ENCODE measurements at places on chromosomes 4 and X.

DNA sequence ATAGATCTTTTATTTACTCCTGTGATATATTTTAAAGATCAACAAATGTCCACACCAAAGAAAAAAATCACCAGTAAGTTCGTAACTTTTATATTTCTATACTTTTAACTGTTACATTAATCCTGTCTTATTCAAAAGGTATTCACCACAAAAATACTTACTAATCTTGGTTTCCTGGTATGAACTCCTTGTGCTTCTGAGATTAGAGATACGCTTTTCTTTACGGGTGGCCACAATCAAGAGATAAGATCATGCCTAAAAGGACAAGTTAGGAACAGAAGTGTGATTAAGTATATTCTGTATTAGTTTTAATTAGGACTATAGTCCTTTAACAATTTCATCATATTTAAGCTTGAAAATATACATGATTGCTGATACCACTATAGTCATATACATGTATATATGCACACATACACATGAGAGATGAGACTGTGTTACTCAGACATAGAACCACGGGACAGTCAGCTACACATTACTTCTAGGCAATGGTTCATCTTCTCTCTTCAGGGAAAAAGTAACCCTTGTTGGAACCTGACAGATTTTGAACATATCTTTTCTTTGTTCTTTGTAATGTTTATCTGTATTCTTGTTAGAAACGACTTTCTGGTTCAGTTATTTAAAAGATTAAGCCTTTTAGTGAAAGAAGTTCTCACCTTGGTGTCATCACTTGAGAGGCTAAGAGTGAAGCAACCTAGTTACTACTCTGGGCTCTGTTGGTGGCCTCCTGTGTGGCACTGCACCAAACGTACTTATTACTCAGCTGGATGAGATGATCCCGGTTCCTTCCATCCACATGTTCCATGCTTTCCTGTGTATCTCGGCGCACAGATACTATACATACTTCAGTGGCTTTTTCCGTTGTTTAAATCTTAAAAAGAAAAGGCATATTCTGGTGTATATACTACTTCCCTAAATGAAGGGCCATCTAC lies 146.1 kb downstream of the CBR4 start:
- DNase-seq, result no peak

DNA sequence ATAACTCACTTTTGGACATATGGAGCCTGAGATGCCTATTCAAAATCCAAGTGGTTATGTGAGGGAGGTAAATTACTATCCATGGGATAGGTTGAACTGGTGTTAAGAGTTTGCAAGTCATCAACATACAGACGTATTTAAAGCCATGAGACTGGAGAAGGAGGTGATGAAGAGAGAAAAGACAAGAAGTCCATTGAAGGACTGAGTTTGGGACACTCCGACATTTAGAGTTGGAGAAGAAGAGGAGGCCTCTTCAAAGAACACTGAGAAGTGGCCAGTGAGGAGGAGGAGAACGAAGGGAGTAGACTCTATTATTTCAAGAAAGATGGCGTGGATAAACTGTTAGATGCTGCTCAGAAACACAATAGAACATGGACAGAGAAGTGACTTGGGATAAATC lies at the start of gene CNGA2:
TSS of gene CNGA2 (plus strand) at position 301 of the 400 bp plus-strand sequence. CDS start 3,738 bp downstream, outside the sequence.
- no peak for DNase-seq

GRCh38 chr4:56345458-56345857 lies 41.8 kb downstream of the AASDH start:
- no peak for DNase-seq

GRCh38 chr4:123398066-123398852 lies 1.7 kb downstream of the SPRY1 start:
- DNase-seq, result peak; percentile 73

DNA sequence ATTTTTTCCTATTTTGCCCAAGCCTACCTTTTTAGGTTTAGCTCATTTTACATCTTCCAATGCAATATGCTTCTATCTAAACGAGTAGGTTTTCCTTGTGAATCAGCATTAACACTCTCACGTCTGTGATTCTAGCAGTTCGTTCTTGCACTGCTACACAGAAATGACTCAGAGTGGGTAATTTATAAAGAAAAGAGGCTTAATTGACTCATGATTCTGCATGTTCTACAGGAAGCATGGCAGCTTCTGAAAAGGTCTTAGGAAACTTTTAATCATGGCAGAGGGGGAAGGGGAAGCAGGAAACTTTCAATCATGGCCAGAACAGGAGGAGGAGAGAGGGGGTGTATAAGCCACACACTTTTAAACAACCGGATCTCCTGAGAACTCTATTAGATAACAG lies 44.9 kb downstream of the SPANXN1 start:
- no peak for DNase-seq

- no peak for DNase-seq
Measured at GRCh38 chr4:80852061-80852460, 178.4 kb upstream of the BMP3 start.

GRCh38 chr4:37951461-37952352 lies 8.5 kb upstream of the PTTG2 start:
- DNase-seq, result peak; percentile 5

GRCh38 chr4:183591301-183591700 lies 67.7 kb downstream of the RWDD4 start:
- no peak for DNase-seq

DNA sequence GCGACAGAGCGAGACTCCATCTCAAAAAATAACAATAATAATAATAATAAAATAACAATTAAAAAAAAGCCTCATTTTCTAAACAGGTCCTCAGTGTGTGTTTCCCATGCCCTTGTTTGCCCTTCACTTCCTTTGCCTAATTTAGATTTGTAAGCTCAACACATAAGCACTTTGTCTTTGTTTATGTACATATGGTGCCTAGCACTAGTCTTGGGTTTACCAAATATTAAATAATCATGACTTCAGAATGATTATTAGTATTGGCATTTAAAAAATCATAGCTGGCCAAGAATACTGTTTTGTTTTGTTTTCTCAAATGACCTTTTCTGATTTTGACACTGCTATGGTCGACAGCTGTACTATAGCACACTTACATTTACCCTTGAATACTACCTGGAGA lies 6.4 kb upstream of the RAPGEF2 start:
- no peak for DNase-seq

GRCh38 chr4:4462970-4463369 lies 76.1 kb downstream of the NSG1 start:
- no peak for DNase-seq

- no peak for DNase-seq
Measured at GRCh38 chr4:175263537-175263936, 345.4 kb downstream of the ADAM29 start.

- no peak for DNase-seq
Measured at GRCh38 chrX:68193234-68193633, 240.1 kb downstream of the OPHN1 start.

DNA sequence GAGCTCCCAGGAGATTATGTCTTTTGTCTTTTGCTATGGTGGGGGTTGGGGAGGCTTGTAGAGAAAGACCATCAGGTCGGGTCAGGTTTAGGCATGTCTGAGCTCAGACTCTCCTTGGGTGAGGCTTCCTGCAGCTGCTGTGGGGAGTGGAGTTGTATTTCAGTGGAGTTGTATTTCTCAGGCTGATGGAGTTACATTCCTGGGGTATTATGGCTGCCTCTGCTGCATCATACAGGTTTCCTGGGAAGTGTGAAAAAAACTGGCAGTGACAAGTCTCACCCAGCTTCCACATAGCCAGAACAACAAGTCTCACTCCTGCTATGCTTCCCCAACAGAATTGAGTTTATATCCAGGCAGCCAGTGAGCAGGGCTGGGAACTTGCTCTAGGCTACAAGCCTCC lies 119.3 kb downstream of the VSIG4 start:
- no peak for DNase-seq

DNA sequence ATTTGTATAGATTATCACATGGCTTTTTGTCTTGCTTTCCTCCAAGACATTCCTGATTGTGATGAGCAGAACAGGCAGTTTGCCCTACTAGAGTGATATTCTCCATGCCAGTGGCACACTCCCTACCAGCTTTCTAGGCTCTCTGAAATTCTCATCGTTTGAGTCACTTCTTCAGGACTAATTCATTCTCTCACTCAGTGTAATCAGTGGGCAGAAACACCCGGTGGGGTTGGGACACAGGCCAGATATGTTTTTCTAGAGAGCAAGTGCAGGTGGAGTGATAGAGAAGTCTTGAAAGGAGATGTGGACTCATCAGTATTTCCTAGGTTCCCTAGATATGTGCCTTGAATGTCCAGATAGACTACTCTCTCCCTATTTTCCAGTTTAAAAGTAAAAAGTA lies 13.1 kb downstream of the RAB33A start:
- no peak for DNase-seq

- DNase-seq, result peak; percentile 17
Measured at GRCh38 chrX:38627683-38628082, 66.3 kb downstream of the TSPAN7 start.

DNA sequence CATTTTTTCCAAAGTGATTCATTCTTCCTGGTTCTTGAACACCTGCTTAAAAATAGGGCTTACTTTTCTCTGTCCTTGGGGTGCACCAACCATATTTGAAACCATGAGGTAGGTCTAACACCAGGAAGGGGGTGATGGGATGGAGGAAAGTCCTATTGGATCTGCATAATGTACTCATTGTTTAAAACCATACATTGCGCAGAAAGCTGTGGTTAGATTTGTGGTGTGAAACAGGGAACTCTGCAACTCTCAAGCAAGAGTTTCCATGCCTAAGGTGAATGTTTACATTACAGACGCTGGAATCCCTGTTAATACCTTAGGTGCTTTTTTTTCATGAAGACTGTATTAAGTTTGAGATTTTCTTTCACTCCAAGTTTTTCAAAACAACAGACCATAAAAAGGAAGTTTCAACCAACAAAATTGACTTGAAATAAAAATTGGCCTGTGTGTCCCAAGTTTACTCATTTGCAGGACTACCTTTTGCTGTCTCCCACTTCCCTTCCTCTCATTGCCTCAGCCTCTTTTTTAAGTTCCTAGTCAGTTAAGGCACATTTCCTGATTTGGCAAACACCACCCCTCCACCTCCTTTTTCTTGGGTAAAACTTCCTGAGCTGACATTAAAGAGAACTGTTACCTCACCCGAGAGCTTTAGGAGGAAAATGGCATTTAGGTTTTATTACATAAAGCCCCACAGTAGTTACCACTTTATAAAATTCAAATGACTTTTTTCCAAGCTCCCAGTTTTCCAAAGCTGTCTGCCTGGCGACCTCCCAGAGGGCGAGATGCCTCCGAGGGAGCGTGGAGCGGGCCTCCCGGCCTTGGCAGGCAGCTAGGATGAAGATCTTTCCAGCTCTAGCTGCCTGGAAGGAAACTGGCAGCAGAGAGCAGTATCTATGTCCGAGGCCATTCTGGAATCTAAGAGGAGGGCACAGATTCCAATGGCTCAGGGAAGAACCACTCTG lies 47.9 kb upstream of the RBPJ start:
- DNase-seq, result no peak

DNA sequence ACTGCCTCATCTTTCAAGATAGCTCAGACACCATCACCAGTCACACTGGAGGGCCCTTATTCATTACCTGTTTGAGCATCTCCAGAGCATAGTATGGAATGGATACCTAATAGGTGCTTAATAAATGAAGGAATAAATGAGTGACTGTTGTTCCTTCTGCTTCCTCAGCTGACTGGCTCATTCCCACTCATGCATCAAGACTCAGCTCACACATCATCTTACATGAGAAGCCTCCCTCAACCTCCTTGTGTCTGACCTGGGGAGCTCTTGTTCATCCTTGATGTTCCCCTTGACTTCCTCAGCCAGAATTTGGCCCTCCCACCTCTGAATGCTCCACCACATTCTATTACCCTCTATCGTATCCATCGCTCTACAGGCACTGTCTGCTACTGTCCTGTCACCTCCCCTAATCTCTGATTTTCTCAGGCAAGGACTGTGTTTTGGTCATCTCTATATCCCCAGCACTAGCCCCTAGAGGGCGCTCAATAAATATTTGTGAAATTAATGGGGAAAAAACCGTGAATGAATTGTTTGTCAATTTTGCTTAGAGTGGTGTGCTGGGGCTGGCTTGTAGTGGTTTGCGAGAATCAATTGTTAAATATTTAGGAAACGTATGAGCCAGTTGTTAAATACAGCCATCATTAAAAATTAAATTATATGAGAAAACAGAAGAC lies 88.3 kb downstream of the NHSL2 start:
- peak; percentile 9 for DNase-seq

- DNase-seq, result no peak
Measured at GRCh38 chr4:22427675-22428074, 88.2 kb downstream of the ADGRA3 start.

DNA sequence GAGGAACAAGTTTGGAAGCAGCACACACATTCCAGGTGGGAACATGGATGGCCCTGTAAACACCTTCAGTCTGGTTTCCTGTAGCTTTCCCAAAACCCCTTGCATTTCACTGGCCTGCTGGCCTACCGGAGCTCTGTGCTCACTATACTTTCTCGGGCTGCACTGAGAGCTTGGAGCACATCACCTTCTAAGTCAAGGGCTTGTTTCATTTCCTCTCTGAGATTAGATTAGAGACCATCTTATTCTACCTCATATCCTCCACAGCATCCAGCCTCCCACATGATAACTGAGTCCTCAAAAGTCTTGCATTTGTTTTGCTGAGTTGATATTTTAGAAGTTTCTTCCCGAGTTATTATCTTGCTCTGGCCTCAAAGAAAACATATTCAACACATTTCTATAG lies 147.7 kb downstream of the RASL11B start:
- DNase-seq, result no peak

GRCh38 chr4:22596409-22596808 lies 80.5 kb upstream of the ADGRA3 start:
- no peak for DNase-seq

- no peak for DNase-seq
Measured at GRCh38 chrX:97210501-97210900, 326.8 kb downstream of the RPA4 start.

GRCh38 chrX:10015355-10015722 lies 48.2 kb downstream of the CLDN34 start:
- DNase-seq, result no peak

GRCh38 chrX:257681-258289 lies 23.4 kb upstream of the PLCXD1 start:
- DNase-seq, result no peak

- DNase-seq, result peak; percentile 37
Measured at GRCh38 chr4:40327340-40327739, 7.8 kb upstream of the CHRNA9 start.

GRCh38 chr4:170599894-170600293 lies 510.1 kb upstream of the AADAT start:
- DNase-seq, result no peak

DNA sequence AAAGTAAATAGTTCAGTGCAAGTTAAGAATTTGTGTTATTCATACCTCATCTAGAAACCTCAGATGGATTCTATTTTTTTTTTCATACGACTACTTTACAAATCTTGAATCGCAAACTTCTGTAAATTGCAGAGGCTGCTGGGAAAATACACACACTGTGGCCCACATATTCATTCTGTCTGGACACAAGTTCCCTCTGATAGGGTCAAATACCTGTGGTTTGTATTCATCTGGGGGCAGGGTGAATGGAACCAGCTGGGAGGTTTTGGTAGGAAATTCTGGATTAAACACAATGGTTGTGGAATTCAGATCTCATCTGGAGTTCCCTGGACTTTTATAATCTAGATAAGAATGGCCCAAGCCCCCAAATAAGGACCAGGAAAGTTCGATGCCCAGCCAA lies 56.2 kb downstream of the SPATA18 start:
- DNase-seq, result no peak

Measured in CD4-positive, alpha-beta T cell treated with Interleukin-1 beta for 1 hour (primary cell).